ENCODE measurements at places on chromosomes 3 and 15.

DNA sequence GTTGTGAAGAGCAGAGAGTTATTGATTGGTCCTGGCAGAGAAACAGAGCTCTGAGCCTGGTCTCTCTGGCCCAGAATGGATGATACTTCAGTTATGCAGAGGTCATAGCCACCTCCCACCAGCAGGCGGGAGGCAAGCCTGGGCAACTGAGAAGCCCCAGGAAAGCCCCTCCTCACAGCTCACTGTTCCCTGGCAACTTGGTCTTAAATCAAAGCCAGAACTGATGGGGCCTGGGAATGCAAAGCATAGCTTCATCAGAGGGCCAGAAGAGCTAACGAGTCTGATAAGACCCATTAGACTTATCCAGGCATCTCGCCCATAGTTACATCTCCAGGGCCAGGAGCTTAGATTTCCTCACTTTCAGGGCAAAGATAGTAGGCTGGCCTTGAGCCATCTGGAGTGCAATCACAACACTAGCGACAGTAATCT, 5.5 kb upstream of the COLQ start:
- H3K4me3 ChIP-seq: no peak overlapping the region
- H3K36me3 ChIP-seq: no peaks in the 10 kb centered on the region
- no peak for DNase-seq
- H3K4me1 ChIP-seq: no peaks in the 10 kb centered on the region
- peaks cover 26% of the 10 kb centered on the region for H3K27me3 ChIP-seq

DNA sequence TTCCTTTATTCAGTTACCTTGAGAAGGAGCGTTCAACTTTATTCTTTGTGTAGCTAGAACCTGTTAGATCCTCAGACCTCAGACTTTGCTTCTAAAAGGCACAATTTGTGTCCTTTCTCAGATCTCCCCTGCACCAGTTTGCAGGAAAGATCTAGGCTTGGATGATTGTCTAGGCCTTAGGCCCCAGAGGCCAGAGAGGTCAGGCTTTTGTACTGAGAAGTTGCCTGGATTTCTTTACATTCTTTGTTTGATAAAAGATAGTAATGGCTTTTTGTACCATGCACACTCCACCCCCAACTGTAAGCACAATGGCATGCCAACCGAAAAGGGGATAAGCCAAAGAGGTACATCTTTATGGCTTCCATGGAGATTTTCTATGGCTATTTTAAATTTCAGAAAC, 719.6 kb upstream of the NR2F2 start:
- H3K27ac ChIP-seq: no peak overlapping the region
- no peaks in the 10 kb centered on the region for H3K4me1 ChIP-seq
- no peaks in the 10 kb centered on the region for H3K36me3 ChIP-seq
- no peak for DNase-seq
- no peak overlapping the region for H3K4me3 ChIP-seq

DNA sequence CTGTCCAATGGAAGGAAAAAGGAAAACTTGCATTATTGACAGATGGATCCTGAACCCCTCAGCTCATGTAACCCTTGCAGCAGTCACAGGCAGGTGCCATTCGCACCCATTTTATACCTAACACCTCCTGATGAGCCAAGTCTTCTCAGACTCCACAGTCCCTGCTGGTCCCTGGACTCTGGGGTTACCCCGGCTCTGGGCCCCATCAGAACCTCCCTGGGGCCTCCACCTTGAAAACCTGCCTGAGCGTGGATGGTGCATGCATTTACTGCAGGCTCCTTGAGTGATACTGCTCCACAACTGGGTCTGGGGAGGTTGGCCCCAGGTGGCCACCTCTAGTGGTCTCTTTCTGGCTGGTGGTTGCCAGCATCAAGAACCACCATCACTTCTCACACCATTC, 15.9 kb upstream of the DOCK3 start:
- H3K27ac ChIP-seq: no peak overlapping the region
- H3K4me3 ChIP-seq: no peak overlapping the region
- no peak for DNase-seq
- peaks cover 12% of the 10 kb centered on the region for H3K36me3 ChIP-seq
- H3K4me1 ChIP-seq: no peaks in the 10 kb centered on the region

DNA sequence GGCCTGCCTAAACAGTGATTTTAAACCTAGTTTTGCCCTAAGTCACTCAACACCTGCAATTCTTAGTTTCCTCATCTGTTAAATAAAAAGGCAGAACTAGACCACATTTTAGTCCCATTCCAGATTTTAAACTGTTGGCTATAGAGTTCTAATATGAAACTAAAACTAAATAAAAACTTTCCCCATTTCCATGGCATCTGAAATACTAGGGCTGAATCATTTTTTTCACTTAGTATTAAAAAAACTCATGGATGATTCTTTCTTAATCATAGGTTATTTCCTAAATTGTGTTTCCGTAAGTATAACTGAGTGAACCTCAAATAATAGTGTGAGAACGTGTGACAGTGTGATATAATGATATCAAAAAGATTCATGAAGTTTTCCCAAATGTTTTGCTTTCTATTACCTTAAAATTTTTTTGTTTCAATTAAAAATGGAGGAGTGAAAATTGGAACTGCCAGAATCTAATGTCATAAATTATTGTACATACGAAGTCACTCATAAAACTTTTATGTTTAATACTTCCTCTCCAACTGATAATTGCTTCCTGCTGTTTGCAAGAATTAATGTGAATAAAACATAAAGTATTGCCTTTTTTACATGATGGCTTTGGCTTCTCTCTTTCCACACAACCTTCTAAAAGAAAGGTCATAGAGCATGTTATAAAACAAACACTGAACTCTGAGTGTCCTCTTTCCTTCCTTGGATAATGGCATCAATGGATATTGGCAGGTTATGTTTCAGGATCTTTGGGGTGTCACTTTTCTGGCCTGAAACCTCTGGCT, 315.1 kb upstream of the MME start:
- no peak for DNase-seq
- no peaks in the 10 kb centered on the region for H3K27me3 ChIP-seq
- H3K4me1 ChIP-seq: no peaks in the 10 kb centered on the region

DNA sequence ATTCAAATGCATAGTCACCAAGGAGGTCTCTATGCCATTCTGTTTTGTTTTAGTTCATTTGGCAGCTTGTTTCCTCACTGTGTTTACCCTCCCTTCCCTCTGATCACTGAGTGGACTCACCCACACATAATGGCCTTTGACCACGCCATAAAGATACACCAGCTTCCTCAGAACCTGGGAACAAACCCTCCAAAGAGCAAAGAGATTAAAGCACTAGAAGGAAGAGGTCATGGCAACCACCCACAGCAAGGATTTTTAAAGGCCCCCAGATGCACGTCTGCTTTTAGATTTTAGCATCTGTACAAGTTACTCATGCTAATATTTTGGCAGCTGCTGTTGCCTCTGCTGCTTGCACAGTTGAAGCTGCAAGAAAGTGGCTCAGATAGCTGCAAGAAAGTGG, 47.9 kb upstream of the CADPS start:
- no peaks in the 10 kb centered on the region for H3K36me3 ChIP-seq
- peaks cover 19% of the 10 kb centered on the region for H3K4me1 ChIP-seq
- no peak overlapping the region for H3K27ac ChIP-seq
- DNase-seq: no peak
- H3K4me3 ChIP-seq: no peak overlapping the region
- H3K27me3 ChIP-seq: peaks cover 9% of the 10 kb centered on the region

- no peaks in the 10 kb centered on the region for H3K36me3 ChIP-seq
- H3K27ac ChIP-seq: no peak overlapping the region
- H3K4me3 ChIP-seq: no peak overlapping the region
- peaks cover 9% of the 10 kb centered on the region for H3K27me3 ChIP-seq
Observed at GRCh38 chr3:58628823-58629562, 37.6 kb downstream of the FAM3D start.

DNA sequence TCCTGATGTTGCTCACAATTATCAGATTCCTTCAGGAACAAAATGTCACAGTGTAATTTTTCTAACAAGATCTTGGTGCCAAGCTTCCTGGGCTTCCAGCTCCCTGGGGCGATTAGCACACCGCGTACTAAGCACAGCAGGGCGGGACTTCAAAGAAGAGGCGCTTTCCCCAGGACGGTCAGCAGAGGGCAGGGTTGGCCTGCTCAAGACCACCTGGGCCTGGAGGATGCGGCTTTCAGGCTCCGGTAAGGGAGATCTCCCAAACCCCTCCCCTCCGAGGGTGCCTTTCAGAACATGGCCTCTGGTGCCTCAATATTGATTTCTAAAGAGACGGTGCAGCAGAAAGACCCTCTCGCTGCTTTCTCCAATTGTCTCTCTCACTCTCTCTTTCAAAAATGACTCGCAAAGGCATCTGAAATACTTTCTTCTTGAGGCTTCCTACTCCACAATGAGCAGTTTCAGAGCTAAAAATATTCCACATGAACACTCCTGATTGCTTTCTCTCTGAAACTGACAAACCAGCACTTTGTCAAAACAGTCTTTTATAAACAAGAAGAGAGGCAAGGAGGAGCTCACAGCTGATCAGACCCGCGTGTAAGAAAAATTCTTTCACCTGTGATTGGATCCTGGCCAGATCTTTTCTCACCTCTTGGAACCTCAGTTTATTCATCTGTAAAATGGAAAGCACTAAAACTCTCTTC, 154.0 kb downstream of the ADAMTS9 start:
- H3K4me3 ChIP-seq: no peak overlapping the region
- no peaks in the 10 kb centered on the region for H3K27me3 ChIP-seq
- no peaks in the 10 kb centered on the region for H3K4me1 ChIP-seq
- no peak overlapping the region for H3K27ac ChIP-seq

- DNase-seq: peak; percentile 93
- peaks cover 51% of the 10 kb centered on the region for H3K4me1 ChIP-seq
- H3K27ac ChIP-seq: peak overlapping the region; percentile 100
- H3K4me3 ChIP-seq: peak overlapping the region; percentile 58
- H3K27me3 ChIP-seq: peaks cover 13% of the 10 kb centered on the region
Observed at GRCh38 chr15:75104804-75105557, 81.6 kb downstream of the PPCDC start.
